Mesothelial cell of epicardium (in vitro differentiated cells): ENCODE measurements at places on chromosomes 7 and 10.

DNA sequence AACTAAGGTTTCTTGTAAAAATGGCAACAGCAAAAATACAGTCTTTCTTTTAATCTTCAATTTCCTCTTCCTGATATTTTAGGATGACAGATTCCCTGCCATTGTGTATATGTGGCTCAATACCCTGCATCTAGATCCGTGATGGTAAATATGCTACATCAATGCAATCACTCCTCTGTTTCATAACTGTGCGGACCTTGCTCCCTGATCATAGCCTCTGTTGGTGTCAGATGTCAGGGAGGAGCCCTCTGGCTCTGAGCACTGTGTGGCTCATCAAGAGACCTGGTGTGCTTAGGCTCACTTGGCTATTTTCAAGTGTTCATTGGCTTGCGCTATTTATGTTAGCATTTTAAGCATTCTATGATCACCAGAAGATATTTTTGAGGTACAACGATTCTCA, 33.0 kb upstream of the AGR3 start:
- no peak for DNase-seq

DNA sequence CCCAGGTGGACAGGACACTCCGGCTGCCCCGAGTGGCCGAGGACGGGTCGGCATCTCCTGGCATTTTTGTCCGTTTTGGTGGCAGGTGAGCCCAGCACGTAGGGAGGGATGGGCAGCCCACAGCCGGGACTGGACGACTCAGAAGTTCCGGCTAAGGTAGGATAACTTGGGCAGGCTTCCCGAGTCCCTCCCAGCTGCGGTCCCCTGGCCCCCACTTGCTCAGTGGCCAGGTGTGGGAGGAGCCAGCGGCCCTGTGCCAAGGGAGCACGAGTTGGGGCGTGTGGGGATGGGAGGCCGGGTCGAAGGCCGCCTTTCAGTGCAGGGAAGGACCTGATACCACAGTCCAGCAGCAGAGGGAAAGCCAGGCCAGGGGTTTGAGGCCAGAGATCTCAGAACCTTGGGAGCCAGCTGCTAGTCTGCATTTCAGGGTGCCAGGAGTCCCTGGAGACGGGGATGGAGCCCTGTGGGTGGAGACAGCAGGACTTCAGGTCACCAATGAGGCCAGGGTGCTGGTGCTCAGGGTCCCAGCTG, 58.5 kb downstream of the PWWP2B start:
- DNase-seq, result no peak

DNA sequence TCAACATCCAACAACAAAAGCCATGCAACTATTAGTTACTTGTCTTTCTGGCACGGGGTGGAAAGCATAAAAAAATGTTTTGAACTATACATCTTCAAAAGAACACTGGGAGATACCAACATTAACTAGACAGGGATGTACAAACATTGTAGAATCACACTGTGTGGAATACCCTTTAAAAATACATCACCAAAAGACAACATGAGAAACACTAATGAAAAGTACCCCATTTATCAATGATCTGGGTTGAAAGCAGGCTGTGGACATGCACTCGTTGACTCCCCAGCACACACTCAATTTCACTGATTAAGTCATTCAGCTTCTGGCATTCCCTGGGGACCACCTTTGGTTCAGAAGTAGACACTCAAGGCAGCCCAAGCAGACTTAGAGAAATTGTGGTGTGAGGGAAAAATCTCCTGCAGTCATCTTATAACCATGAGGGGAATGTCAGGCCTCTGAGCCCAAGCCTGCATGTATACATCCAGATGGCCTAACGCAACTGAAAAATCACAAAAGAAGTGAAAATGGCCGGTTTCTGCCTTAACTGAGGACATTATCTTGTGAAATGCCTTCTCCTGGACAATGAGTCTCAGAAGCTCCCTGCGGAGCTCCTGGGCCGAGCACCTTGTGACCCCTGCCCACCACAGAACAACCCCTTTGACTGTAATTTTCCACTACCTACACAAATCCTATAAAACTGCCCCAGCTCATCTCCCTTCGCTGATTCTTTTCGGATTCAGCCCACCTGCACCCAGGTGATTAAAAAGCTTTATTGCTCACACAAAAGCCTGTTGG, 53.0 kb downstream of the CACUL1 start:
- DNase-seq, result no peak

DNA sequence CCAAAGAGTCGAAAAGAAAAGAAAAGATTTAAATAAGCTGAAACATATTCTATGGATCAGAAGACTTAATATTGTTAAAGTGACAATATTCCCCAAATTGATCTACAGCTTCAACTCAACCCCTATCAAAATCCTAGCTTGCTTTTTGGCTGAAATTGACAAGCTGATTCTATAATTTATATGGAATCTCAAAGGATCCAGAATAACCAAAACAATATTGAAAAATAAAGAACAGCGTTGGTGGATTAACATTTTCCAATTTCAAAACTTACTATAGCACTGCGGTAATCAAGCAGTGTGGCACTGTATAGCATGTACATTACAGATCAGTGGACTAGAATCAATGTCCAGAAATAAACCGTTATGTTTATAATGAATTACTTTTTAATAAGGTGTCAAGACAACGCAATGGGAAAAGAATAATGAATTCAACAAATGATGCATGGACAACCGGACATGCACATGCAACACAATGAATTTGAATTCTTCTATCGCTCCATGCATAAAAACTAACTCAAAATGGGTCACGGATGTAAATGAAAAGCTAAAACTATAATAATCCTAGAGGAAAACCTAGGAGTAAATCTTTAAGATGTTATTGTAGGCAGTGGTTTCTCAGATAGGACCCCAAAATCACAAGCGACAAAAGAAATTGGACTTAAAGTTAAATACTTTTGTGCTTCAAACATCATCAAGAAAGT, 1.6 kb upstream of the ALOX5 start:
- DNase-seq, result no peak

DNA sequence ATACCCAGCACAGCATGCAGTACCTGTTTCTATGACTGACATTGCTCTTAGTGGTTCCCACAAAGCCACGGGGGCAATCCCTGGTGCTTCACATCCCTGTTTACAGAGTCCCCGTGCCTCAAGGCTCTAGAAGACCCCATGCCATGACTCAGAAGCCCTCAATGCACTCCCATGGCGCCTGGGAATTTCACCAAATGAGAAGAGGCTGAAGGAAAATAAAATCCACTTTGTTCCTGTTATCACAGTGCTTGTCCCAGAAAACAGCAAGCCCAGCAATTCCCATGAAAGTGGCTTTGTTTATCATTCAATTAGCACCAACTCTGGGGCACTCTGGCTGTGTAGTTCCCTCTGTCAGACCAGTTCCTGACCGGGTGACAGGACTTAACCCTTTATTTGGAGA, 268.3 kb downstream of the TNS3 start:
- no peak for DNase-seq

- no peak for DNase-seq
Measured at GRCh38 chr10:29064680-29065079, 224.2 kb upstream of the LYZL1 start.

GRCh38 chr10:80487791-80488538, 33.9 kb downstream of the TSPAN14 start:
- DNase-seq, result no peak

DNA sequence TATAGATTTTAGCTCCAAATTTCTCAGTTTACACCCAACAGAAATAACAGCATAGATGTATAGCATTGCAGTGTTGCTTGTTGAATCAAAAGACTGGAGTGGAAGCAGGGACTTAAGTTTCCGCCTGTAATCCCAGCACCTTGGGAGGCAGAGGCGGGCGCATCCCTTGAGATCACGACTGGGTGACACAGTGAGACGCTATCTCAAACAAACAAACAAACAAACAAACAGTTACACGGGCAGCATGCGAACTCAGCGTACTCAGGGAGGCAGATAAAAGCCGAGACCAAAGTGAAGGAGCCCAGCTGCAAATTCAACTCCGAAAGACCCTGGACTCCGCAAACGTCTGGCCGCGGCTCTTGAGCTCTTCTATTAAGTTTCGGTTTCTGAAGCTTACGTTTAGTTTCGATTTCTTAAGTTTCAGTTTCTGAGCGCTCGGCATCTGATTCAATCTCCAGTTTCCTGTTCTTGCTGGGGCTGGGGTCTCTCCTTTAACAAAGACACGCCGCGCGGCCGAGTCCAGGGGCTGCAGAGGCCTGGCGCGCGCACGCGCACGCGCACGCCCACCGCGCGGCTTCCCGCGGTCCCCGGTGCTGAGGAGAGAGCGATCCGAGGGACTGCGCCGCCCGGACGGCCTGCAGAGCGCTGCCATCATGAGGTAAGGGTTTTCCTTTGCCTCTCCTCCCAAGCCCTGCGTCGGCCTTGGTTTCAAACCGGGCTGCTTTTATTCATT, at the start of gene IFIT5:
IFIT5 (plus strand) TSS at position 423 of the 733 bp plus-strand sequence; CDS start at position 654, 231 bp downstream.
- DNase-seq, result peak; percentile 71

GRCh38 chr10:92773776-92774175, 74.5 kb upstream of the EXOC6 start:
- DNase-seq, result no peak

DNA sequence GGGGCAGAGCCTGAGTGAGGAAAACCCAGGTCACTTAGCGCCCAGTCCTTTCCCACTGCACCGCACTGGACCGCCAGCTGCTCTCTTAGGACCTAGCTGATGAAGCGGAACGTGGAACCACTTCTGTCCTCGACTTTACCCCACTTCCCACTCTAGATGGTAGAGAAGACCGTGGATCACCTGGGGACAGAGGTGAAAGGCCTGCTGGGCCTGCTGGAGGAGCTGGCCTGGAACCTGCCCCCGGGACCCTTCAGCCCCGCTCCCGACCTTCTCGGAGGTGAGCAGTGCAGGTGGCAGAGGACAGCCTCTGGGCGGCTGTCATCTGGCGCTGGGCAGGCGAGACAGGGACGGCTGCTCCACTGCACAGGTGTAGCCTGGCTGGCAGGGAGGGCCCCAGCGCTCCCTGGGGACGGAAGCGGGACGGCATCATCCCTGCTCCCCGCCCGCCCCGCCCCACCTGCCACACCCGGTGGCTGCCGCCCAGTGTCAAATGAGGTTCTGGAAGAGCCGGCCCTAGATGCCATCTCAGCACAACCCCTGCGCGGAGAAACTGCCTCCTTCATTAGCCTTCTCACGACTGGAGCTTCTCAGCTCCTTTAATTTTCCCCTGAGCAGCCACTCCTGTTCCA, 11.7 kb downstream of the PLAC9 start:
- no peak for DNase-seq

GRCh38 chr7:16779051-16779450, 25.5 kb downstream of the TSPAN13 start:
- DNase-seq, result no peak

DNA sequence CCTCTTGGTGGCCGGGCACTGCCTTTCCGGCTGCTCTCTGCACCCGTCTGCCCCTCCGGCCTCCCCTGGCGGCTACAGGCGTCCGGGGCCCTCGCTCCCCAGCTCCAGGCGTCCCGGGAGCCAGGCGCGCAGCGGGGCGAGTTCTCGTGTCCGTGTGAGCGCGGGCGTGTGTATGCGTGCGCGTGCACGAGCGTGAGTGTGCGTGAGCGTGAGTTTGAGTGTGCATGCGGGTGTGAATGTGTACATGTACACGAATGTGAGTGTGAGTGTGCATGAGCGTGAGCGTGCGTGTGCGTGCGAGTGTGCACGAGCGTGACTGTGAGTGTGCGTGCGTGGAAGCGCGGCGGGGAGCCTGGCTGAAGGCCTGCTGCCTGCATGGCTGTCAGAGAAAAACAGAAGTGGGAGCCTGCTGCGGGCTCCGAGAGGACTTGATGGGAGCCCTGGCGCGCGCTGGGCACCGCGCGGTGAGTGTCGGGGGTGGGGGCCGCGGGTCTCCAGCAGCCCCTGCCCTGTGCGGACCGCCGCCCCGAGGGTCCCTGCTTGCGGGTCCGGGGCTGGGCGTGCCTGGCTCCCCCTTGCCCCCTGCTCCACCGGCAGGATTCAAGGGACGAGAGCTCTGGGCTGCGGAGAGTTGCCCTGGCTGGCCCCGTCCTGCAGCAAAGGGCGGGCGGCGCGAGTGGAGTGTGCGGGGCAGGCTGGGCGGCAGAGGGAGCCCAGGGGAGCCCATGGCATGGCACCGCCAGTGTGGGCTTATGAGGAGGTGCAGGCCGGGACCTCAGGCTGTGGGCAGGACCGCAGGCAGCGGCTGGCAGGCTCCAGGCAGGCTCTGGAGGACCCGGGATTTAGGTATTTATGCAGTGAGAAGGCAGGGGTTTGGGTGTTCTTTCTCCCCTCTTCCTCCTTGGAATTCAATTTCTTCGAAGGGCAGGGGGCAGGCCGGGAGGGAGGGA, 75.8 kb upstream of the EN2 start:
- no peak for DNase-seq

- no peak for DNase-seq
Measured at GRCh38 chr7:74094224-74095101, 10.9 kb downstream of the LIMK1 start.

DNA sequence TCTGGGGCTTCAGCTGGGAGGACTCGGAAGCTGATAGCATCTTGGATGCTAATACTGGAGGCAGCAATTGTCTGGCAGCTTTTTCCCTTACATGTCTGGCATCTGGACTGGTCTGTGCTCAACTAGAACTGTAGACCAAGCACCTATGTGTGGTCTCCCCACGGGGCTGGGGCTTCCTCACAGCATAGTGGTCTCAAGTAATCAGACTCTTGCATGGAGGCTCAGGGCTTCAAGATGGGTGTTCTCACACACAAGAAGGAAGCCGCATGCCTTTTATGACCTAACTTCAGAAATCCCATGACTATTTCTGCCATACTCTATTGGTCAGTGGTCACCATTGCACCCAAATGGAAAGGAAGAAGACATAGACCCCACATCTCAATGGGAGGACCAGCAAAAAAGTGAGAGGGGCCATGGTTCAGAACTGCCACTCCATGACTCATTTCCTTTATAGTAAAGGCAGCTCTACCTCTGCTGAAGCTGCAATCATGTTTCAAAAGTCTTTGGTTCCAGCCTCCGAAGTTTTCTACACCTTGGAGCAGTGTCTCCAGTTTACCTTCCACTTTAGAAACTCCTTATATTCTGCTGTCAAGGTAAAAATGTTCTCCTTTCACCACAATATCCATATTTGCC, 14.7 kb downstream of the AOC1 start:
- no peak for DNase-seq

- DNase-seq, result no peak
Measured at GRCh38 chr7:135798095-135798494, 49.5 kb upstream of the FAM180A start.

DNA sequence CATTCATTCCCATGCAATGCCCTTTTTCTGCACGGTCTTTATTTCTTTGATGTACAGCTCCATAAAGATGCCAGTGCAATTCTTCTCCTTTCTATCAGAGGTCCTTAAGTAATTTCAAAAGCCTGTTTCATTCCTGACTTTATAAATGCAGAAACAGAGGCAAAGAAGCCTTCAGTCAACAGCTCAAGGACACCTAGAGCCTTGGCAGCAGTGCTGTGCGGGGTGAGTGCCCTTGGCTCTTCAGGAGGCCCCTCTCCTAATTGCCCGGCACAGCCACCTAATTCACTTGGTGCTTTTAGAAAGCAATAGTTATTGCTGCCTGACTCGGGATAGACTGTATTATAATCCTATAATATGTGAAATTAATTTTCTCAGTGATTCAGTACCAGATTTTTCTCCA, 169.6 kb upstream of the KLF6 start:
- DNase-seq, result no peak
